ENCODE measurements at places on chromosomes 3 and 15. TPM values are rescaled to one million over a fixed set of nuclear protein-coding genes. Genes with fewer than 3 reads are reported as not detected.

GRCh38 chr3:86702381-86702958 lies 288.5 kb downstream of the VGLL3 start:
- no peak for DNase-seq

DNA sequence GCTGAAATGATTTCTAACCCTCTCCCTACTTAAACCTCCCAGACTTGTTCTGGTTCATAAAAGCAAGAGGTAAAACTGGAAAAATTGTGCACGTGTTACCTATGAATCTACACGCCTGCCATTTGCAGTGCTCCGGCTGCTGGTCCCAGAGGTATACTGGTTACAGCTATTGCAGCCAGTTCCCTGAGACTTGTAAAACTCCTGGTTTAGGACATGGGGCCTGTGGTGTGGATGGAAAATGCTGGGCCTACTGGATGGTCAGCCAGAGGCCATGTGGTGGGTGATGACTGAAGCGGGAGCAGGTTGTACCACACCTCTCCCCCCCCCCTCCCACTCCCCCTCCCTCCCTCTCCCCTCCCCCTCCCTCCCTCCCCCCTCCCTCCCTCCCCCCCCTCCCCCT lies 45.0 kb downstream of the SENP2 start:
- DNase-seq, result no peak

GRCh38 chr3:141690431-141691072 lies 47.5 kb upstream of the RNF7 start:
- DNase-seq, result no peak

GRCh38 chr3:129556890-129557547 lies 14.0 kb downstream of the H1-8 start:
- DNase-seq, result no peak

- no peak for DNase-seq
These were observed 65.6 kb upstream of the MYZAP start for GRCh38 chr15:57526076-57526475.

- DNase-seq, result no peak
These were observed 5.8 kb downstream of the TMIE start for GRCh38 chr3:46706771-46707582.

DNA sequence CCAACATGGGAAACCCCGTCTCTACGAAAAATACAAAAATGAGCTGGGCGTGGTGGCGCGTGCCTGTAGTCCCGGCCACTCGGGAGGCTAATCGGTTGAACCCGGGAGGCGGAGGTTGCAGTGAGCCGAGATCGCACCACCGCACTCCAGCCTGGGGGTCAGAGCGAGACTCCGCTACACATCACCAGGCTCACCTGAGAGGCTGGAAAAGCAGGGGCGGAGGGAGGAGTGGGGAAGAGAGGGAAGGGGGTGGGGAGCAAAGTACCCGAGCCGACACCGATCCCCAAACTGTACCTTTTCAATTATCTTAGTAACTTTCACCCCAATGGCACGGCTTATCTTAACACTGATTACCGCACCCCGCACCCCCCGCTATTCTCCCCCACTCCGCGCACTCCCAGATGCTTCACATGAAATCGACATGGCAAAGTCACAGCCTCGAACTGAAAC lies 46.4 kb upstream of the SYNM start:
- no peak for DNase-seq

DNA sequence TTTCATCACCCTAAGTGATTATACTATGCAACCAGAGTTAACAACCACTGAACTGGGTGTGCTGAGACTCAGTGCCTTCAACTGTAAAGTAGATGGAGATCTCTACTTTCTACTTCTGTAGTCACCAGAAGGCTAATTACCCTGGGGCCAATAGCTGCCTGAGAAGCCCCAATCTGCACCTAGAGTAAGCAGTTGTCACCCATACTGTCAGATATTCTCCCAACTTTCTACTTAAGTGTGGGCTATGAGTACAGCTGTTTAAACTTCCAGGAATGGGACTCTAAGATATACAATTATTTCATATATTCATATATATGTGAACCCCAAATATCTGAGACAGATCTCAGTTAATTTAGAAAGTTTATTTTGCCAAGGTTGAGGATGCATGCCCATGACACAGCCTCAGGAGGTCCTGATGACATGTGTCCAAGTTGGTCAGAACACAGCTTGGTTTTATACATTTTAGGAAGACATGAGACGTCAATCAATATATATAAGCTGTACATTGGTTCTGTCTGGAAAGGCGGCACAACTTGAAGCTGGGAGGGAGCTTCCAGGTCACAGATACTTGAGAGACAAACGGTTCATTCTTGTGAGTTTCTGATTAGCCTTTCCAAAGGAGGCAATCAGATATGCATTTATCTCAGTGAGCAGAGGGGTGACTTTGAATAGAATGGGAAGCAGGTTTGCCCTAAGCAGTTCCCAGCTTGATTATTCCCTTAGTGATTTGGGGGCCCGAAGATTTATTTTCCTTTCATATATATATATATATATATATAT lies 41.9 kb downstream of the CCNL1 start:
- no peak for DNase-seq

DNA sequence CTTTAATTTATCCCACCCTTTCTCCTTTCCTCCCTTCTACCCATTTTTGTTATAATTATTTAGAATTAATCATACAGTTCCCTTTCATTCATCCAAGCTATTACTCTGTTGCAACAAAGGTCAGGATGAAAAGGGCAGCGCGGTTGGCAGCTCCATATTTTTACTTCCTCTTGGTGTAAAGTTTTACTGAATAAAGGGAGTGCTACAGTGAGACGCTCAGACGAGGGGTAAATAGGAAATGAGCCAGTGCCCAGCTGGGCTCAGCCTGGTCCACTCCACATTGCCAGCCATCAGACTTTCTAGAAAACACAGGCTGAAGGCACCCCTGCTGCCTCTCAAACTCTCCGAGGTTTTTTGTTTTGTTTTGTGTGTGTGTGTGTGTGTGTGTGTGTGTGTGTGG lies 21.9 kb upstream of the ZBTB38 start:
- DNase-seq, result no peak

HESX1 gene
- 1.5 TPM for total RNA-seq

MAGI1 gene
- 39.4 TPM for total RNA-seq

DNA sequence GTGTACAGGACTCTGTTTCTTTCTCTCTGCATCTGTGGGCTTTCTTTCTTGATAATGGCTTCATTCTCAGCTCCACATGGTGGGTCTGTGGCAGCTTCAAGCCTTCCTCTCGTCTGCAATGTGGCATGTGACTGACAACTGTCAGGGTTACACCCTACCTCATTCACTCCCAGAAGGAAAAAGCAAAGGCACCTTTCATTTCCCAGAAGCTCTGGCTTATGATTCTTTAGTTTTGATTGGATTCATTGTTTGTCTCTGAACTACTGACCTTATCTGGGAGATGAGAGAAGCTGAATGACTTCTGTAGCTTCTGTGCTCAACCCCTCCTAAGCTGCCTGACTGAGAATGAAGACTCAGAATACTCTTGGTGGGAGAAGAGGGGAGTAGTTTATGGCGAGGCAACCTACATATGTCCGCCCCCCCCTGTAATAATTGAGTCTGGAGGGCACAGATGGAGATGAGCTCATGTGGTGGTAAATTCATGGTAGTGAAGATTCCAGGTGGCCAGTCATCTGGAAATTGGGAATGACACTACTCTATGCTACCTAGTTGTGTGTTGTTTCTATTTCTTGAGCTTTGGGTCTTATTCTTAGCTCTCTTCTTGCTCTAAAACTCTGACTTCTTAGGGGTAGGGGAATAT lies 38.4 kb downstream of the KCNAB1 start:
- DNase-seq, result no peak

DNA sequence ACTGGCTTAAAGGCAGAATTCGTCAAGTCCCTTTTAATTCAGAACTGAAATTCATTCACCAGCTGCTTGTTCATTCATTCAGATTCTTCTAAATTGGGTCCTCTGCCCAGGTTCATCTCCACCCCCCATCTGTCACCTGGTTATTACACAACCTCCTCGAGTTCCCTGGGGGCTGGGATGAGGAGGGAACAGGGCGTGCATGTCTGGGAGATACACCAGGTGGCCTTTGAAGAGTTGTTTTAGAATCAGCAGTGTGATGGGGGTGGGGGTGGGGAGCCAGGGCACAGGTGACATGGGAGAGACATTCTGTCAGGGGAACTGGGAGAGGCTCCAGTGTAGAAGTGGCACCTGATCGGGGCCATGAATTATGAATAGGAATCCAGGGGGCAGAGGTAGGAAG lies 8.2 kb downstream of the SNX33 start:
- DNase-seq, result no peak

DNA sequence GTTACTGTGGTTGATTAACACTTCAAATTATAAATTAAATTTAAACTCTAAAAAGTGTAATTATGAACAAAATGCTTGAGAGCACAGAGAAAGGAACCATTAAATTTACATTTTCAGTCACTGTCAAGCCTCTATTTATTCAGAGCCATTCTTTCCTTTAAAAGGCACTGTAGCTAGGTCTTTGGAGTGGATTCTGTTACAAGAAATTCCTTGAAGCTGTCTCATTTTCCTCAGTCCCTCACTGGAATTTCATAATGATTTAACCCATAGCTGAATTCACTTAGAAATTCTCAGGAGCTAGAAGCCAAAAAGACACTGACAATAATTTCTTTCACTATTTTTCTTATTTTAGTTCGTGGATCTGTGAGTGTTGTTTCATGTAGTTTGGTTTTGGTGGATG lies 81.2 kb upstream of the TCF12 start:
- DNase-seq, result no peak

DNA sequence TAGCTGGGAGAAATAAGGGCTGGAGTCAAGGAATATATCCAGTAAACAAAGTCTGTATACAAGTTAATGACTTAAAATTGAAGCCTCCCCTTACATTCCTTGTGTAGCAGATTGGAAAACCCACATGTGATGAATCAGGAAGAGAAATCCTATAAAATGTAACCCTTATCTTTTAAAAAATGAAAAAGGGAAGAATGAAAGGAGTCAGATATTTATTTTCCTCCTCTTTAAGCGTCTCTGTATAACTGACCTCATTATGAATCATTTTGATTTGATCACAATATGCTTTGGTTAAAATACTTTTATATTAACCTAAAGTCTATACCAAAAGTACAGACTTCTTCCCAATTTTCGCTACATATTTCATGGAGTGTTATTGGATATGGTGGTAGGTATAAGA lies 316.3 kb upstream of the STAC start:
- DNase-seq, result no peak
